ENCODE measurements at places on chromosomes 13 and 19. TPM values are rescaled to one million over a fixed set of nuclear protein-coding genes. Genes with fewer than 3 reads are reported as not detected.
A peak's percentile ranks its signal among the peaks of the same experiment; 100 is the strongest.

DNA sequence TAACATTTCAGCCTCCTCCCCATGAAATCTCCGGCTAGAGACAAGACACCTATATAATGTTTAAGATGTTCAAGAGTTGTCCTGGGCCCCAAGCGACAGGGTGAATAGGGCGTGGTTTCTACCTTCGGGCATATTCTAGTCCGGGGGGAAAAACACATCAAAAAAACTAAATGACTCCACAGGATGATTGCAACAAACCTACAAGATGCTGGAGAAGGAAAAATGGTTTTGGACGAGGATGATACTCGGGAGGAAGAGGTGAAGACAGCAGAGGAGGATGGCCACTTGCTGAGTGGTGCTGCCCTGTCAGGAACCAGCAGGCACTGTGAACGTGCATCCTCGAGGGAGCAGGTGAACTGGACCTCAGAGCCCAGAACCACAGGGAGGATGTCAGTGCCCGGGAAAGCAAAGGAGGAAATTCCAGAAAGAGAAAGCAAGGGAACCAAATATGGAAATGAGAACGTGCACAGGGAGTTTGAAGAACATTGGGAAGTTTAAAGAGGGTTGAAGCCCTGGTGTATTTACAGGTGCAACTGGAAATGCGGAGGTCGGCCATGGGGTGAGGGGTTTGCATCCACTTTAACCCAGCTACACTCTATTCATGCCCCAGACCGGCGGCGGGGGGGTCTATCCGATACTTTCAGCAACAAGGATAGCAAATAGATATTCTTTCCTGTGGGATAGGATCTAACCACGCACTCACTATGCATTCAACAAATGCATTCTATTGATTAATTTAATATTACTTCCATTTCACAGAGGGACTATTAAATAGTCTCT is 50.6 kb downstream of the COL4A1 start:
- DNase-seq: no peak
- H3K27ac ChIP-seq: no peak overlapping the region
- H3K4me3 ChIP-seq: no peak overlapping the region
- peaks cover 3% of the 10 kb centered on the region for H3K27me3 ChIP-seq

DNA sequence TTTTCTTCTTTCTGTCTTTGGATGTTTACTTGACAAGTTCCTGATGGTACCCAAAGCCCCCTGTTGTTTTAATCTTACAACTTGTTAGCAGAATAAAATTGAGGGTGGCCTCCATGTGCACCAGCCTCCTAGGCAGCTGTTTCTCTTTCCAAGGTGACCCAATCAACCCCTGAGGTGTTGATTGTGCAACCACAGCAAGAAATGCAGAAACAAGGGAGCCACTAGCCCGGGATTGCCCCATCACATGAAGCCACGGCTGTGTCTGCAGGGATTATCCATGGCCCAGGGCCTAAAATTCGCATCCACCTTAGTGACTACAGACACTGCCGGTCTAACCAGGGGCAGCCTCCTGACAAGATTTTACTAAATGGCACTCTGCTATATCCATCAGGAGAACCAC is 14.4 kb downstream of the CEACAM4 start:
- H3K36me3 ChIP-seq: no peaks in the 10 kb centered on the region
- peaks cover 21% of the 10 kb centered on the region for H3K27me3 ChIP-seq
- H3K4me1 ChIP-seq: no peaks in the 10 kb centered on the region
- H3K27ac ChIP-seq: no peak overlapping the region
- no peak overlapping the region for H3K4me3 ChIP-seq
- DNase-seq: peak; percentile 0

The PCDH8 gene
- total RNA-seq: not detected

DNA sequence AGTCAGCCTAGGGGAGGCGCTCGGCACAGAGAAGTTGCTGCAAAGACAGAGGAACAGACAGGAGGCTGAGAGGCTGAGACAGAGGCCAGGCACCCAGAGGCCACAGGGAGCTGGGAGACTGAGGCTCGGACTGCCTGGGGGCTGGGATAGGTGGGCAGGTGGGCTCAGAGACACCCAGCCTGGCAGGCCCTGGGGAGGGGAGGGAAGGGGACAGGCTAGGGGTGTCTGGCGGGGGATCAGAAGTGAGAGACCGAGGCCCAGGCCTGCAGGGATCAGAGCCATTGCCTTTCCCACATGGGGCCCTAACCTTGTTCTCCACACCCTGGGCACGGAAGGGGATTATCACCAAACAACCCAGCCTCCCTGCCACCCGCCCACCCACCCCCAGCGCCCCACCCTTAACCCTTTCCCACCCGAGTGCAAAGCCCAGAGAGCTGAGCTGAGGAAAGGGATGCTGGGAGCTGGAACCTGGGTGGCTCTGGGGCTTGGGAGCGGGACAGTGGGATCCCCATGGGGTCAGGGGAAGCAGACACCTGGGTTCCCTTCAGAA is 1.3 kb downstream of the NTN5 start:
- H3K4me1 ChIP-seq: peaks cover 5% of the 10 kb centered on the region
- DNase-seq: no peak
- no peak overlapping the region for H3K27ac ChIP-seq
- no peak overlapping the region for H3K4me3 ChIP-seq
- H3K27me3 ChIP-seq: no peaks in the 10 kb centered on the region

GRCh38 chr13:86810361-86810760 is 860.8 kb upstream of the SLITRK5 start:
- DNase-seq: no peak
- H3K4me3 ChIP-seq: no peak overlapping the region
- no peaks in the 10 kb centered on the region for H3K27me3 ChIP-seq
- H3K36me3 ChIP-seq: no peaks in the 10 kb centered on the region

Measured in activated CD4-positive, alpha-beta memory T cell treated with anti-CD3 and anti-CD28 coated beads, Interleukin-2, amount 10 ng/mL, durations not matched to agents 7 days and 5 days (primary cell).